ENCODE measurements at places on chromosomes 2 and 18.

GRCh38 chr2:132604561-132604960 lies 65.4 kb downstream of the LYPD1 start:
- DNase-seq = no peak

DNA sequence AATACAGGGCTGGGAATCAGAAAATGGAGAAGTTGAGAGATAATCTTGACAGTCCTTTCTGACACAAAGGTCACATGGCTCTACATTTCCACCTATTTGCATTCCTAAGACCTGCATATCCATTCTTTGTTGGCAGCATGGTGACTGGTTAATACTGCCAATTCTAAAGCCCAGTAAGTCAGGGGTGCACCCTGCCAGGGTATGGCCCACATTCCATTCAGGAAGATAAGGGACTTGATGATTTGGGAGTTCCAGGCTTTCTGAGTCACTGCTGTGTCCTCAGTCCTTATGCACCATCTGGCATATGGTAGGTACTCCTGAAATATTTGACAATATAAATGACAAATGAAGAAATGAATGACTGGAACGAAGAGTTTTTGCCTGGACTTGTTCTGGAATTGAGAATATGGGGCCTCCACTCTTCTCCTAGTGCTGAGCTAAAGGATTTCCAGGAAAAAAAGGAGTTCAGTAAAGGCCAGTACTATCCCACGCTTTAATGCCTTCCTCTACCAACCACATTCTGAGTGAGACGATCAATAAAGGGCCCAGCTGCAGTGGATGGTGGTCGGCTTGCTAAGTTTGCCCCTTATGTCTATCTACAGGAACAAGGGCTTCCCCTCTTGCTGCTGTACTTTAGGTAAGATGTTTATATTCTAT lies 31.7 kb upstream of the EIF2AK3 start:
- DNase-seq = no peak

DNA sequence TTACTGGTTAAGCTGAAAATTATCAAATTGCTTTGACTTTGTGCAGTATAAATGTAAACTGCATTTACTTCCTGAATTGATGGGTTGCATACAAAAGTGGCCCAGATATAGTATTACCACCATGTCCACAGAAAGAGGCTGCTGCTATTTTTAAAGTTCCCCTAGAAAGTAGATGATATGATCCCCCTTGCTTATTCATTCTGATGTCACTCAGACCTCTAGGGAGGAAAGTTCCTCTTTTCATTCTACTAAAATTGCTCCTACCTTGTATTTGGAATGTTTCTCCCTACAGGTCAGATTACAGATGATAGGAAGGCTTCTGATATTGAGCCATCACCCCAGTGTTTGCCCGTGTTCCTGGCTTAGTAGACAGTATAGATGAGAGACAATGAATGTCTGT lies 247.6 kb upstream of the TNP1 start:
- DNase-seq = peak; percentile 72

DNA sequence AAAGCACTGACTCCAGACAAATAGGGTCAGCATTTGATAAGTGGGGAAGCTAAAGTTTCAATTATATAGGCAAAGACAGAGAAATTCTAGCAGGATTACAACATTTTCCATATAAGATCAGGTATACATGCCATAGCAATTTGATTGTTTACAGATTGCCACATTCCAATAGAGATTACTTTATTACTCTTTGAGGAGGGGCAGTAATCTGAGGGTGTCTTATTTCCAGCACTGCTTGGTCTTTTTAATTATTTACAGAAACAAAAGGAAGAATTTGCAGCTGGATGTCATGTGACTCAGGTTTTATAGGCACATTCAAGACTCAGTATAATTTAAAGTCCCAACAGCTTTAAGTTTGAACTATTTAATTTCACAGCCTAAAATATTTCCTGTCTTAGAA lies 42.5 kb upstream of the GPR39 start:
- DNase-seq = no peak

GRCh38 chr2:218711550-218711929 lies 905 bp downstream of the TTLL4 start:
- DNase-seq = no peak

- DNase-seq = no peak
Measured at GRCh38 chr2:166282154-166282553, 93.6 kb downstream of the SCN9A start.

DNA sequence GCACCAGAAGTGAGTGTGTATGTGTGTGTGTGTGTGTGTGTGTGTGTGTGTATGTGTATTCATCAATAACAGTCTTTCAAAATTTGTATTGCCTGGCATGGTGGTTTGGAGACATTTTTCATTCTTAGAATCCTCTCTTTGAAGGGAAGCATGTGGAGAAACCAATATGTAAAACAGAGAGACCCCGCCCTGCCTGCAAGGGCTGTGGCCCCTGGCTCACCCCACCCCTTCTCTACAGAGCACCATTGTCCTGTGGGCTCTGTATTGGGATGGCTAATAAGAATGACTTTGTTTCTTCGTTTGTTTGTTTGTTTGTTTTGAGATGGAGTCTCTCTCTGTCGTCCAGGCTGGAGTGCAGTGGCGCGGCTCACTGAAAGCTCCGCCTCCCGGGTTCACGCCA lies 65.9 kb downstream of the GNAL start:
- no peak for DNase-seq

DNA sequence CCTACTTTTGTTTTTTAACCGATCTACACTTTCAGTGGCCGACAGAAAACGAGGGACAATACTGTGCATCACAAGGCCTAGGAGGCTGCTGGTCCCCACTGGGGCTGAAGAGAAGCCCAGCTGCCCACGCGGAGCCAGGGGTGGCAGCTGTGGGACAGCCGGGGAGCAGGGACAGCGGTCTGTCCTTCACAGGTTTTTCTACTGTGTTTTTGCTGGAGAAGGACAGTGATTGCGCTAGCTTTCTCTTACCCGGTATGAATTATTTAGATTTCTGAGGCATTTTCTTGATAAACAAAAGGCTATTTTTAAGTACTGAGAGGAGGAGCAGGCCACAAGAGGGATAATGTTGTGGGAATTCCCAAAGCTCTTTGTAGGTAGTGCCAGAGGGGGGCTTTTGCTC lies 219.8 kb downstream of the ATAD2B start:
- DNase-seq = no peak

DNA sequence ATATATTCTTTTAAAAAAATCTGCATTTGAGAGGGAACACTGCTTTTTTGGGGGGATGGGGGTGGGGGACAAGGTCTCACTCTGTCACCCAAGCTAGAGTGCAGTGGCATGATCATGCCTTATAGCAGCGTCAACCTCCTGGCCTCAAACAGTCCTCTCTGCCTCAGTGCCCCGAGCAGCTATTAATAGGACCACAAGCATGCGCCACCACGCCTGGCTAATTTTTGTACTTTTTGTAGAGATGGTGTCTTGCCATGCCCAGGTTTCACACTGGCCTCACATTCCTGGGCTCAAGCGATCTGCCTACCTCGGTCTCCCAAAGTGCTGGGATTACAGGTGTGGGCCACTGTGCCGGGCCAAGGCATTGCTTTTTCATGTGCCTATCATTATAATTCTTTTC lies 154.2 kb downstream of the ATAD2B start:
- no peak for DNase-seq

- DNase-seq = no peak
Measured at GRCh38 chr2:1675633-1676032, 68.7 kb downstream of the PXDN start.

DNA sequence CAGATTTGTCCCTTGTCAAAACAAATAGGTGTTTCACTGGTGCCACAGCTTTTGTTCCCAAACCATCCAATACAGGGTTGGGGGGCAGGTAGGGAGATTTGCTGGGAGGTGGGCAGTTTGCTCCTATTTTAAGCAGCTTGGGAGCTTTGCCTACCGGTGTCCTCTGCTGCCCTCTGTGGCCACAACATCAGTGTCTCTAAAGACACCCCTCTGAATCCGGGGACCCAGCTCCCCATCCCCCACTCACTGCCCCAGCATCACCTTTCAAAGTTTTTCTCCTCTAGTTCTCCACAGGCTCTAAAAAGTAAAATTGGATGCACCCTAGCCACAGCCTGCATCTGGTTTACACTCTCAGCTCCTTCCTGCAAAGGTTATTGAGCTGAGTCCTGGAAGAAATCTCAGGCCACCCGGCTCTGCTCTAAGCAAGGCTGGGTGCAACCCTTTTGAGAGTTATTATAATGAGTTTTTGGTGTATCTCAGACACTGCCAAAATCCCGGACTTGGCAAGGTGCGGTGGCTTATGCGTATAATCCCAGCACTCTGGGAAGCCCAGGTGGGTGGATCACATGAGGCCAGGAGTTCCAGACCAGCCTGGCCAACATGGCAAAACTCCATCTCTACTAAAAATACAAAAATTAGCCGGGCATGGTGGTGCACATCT lies 2.9 kb upstream of the EPAS1 start:
- no peak for DNase-seq

DNA sequence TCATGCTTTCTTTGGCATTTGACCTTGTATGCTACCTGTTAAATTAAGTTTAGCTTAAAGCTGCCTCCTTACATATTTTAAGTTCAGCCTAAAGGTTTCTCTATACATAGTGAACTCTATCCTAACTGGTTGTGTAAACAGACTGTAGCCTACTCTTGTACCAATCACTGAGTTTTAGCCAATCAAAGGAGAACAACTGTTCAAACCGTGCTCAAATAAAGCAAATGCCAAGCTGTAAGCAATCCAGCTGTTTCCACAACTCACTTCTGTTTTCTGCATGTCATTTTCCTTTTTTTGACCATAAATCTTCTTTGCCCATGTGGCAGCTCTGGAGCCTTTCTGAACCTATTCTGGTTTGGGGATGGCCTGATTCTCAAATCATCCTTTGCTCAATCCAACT lies 1603.8 kb upstream of the ACVR2A start:
- DNase-seq = no peak

DNA sequence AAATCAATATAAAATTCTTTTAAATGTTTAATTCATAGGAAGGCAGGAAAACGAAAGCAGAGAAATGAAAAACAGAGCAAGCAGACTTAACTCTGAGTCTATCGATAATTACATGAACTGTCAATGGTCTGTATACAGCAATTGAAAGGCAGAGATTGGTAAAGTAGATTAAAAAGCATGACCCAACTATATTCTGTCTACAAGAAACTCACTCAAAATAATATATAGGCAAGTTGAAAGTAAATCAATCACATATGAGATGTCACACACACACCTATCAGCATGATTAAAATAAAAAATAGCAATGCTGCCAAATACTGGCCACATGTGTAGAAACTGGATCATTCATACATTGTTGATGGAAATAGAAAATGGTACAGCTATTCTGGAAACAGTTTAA lies 136.4 kb upstream of the CYP1B1 start:
- no peak for DNase-seq

- DNase-seq = no peak
Measured at GRCh38 chr18:59549503-59550173, 147.6 kb downstream of the CCBE1 start.

DNA sequence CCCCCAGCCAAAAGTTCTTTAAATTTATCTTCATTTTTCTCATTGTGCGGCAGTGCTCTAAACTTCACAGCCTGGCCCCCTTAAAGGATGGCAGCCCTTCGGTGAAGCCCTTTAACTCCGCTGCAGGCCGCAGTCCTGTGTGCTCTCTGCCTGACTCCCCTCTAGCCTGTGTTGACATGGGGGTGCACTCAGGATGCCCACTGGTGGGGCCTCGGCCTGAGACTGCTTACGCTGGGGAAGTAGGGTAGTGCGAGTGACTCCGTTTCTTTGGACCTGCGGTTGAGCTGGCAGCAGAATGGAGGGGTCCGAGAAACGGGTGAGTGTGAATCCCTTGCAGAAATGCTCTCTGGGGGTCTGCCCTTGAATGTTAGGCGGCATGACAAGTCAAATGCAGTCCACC lies 5.6 kb downstream of the RAB12 start:
- no peak for DNase-seq

DNA sequence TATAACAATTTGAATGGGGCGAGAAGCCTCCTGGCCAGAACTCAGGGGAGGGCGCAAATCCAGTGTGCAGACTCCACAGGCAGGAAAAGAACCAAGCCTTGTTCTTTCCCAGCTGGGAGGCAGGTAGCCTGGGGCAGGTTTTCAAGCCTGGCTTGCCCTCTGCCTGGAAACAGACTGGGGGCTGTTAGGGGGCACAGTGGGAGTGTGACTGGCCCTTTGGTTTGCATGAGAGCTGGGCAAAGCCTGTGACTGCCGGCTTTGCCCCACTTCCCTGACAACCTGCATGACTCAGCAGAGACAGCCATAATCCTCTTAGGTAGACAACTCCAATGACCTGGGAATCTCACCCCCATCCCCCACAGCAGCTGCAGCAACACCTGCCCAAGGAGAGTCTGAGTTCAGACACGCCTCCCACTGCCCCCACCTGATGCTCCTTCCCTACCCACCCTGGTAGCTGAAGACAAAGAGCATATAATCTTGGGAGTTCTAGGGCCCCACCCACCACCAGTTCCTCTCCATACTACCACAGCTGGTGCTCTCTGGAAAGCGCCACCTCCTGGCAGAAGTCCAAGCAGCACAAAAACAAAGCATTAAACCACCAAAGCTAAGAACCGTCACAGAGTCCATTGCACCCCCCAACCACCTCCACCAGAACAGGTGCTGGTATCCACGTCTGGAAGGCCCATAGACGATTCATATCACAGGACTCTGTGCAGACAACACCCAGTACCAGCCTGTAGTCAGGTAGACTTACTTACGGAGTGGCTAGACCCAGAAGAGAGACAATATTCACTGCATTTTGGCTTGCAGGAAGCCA lies 402.5 kb downstream of the STK39 start:
- DNase-seq = no peak

DNA sequence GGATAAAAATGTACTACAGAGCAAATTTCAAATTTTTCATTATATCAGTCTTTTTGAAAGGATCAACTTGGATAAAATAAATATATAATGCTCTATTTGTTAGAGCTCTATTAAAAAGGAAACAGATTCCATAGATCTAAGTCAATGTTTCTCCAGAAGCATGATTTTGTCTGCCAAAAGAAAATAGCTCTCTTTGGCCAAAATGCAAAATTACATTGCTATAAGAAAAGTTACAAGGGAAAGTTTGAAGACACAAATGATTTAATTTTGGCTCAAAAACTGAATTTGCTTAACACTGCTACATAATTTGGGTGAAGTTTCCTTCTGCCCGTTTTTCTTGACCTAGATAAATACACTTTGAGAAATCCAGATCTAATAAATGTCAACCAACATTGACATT lies 15.7 kb downstream of the C2orf69 start:
- no peak for DNase-seq

GRCh38 chr2:193837111-193837738 lies 1642.5 kb upstream of the TMEFF2 start:
- DNase-seq = no peak

DNA sequence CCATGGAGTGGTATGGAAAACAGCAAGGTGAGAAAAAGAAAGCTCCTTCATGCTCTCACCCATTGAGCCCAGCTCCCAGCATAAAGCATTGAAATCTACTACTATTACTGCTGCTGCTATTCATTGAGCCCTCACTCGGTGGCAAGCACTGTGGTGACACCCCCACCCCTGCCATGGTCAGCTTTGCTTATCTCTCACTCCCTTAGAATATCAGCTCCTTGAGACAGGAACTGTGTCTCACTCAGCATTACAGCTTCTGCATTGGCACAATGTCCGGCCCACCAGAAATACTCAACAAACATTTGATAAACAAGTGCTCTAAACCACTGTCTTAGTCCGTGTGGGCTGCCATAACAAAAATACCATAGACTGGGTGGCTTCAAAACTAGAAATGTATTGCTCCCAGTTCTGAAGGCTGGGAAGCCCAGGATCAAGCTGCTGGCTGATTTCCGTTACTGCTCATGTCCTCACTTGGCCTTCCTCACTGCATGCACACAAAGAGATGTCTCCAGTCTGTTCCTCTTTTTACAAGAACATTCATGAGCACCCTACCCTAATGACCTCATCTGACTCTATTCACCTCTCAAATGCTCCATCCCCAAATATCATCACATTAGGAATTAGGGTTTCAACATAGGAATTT lies 116.3 kb downstream of the ZBTB7C start:
- no peak for DNase-seq
